HS-5 (cell line): ENCODE measurements at places on chromosomes 4 and X.
A peak's percentile ranks its signal among the peaks of the same experiment; 100 is the strongest.

DNA sequence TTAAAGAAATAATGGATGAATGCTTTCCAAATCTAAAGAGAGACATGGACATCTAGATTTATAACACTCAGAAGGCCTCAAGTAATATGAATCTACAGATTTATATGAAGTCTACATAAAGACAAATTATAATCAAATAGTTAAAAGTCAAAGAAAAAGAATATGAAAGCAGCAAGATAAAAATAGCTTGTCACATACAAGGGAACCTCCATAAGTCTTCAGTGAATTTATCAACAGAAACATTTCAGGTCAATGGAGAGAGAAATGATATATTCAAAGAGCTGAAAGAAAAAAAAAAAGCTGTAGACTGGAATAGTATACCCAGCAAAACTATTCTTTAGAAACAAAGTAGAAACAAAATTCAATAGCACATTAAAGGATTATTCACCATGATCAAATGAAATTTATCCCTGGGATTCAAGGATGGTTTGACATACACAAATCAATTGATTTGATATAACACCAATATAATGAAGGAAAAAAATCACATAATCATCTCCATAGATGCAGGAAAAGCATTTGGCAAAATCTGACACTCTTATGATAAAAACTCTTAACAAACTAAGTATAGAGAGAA is 346.6 kb upstream of the PABPC4L start:
- DNase-seq: no peak

DNA sequence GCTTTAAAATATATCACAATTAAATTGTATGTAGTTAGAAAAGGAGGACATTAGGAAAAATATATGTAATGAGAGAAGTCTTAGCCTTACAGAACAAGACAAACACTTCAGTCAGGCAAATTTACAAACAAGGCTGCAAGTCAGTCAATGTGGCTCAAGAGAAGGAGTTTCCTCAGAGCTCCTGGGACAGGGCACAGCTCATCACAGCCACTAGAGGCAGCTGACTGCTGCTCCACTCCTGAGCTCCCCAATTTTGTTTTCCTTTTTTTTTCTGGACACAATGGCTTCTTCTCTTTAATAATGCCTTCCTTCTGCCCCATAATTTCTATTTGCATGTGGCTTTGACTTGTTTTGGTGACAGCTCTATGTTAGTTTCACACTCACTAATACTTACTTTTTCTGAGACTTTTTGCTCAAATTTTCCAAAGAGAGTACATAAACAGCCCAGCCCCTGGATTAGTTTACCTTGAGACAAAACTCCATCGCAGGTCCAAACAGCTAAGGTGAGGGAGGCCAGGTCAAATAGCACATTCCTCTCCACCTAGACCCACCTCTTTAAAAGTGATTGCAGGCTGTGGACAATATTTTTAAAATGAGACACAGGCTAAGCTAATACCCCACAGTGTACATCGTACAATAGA is 850.4 kb upstream of the FRG1 start:
- no peak for DNase-seq

DNA sequence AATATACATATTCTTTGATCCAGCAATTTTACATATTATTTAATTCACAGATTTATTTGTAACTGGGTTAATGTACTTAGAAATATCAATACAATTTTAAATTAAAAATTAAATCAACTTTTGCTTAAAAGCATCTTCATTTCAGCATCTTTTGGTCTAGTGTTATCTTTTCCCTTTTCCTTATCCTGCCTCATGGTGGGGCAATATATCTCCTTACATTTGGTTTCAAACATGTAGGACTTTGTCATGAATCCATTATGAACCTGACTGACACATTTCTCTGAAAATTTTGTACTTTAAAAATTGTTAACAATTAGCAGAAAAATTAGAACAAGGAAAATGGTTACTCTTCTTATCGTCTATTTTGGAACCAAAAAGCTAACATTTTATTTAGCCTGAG is 42.8 kb upstream of the ANK2 start:
- DNase-seq: no peak

DNA sequence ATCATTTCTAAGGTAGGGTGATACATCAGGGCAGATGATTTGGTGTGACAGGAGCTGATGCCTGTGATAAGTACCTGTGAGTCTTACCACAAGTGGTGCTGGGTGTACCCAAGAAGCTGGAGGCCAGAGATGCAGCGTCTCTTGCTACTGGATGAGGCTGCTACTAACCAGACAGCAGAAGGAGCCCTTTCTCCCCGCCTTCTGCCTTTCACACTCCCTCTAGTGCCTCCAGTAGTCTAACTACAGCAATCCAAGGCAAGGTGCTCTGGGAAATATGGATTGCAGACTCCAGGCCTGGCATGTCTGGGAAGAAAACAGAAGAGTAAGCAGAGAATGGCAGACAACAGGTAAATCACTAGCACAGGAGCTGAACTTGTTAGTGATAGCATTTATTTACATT is 470.8 kb downstream of the NKX6-1 start:
- no peak for DNase-seq

GRCh38 chr4:70192895-70193294 is 2.6 kb upstream of the ODAM start:
- DNase-seq: no peak

DNA sequence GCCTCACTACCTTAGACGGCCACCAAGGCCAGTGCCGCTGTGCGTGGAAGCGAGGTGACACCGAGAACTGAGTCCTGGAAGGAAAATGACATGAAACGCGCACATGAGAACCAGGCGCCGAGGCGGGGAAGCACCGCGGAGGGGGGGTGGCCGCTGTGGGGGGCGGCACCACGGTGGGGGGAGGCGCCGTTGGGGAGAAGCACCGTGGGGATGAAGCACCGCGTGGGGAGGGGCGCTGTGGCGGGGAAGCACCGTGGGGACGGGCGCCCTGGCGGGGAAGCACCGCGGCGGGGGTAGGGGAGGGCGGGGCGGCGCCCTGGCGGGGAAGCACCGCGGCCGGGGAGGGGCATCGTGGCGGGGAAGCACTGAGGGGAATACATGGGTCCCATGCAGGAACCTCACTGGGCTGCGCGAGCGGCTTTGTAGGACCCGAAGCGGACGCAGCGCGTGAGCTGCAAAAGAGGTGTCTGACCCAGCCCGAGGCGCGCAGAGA is 28.0 kb downstream of the PPP2R3B start:
- no peak for DNase-seq

DNA sequence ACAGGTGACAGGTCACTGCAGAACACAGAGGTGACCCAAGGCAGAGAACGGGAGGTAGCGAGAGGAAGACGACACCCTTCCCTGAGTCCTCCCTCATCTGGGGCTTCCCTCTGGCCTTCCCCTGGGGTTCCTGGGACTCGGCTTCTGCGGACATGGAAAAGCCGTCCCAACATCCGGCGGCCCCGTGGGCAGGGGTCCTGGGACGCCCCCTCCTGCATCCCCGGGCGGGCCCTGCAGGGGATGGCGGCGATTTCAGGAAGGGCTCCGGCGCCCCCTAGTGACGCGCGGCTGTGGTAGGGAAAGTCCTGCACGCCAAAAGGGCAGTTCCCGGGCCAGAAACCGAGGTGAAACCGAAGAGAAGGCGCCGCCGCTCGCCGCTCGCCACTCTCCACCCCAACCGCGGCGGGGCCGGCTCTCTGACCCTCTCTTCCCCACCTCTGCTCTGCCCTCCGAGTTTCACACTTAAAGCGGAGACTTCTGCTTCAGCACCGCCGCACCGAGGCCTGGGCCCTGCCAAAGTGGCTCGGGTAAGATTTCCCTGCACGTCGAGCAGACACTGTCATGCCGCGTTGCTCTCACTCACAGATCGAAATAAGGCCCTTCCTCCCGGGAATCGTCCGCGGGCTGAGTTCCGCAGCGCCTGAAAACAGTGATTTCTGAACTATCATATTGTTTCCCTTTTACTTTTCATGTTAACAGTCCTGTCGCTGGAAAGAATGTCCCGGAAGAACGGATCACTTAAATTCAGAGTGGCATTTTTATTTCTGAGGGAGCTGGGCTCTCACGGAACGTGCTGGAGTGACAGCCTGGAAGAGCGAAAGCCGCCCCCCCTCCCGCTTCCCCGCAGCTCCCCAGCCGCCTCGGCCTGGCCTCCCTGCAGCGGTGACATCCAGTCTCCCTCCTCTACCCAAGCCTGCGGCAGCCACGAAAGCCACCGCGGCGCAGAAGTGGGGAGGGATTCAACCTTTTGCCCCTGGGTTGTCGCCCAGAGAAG is 110.6 kb downstream of the DCTD start:
- peak; percentile 19 for DNase-seq

DNA sequence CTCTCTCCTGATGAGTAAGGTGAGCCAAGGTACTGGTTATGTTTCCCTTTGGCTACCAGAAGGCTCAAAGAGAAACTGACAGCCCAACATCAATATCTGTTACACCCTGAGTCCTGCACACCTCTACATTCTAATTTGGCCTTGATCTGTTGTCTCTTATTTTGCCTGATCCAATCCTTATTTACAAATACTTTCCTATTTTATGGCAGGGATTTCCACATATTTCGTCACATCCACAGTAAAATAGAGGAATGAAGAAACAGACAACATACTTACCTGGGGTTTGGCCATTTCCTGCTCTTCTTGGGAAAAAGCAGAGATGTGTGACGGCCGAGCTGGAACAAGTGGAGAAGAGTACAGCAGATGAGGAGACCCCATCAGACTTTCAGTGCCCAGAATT is 1.5 kb downstream of the ZNF182 start:
- no peak for DNase-seq

- DNase-seq: no peak
Observed at GRCh38 chr4:19999775-20000414, 251.8 kb upstream of the SLIT2 start.

- no peak for DNase-seq
Observed at GRCh38 chr4:77956917-77957316, 94.3 kb downstream of the MRPL1 start.

DNA sequence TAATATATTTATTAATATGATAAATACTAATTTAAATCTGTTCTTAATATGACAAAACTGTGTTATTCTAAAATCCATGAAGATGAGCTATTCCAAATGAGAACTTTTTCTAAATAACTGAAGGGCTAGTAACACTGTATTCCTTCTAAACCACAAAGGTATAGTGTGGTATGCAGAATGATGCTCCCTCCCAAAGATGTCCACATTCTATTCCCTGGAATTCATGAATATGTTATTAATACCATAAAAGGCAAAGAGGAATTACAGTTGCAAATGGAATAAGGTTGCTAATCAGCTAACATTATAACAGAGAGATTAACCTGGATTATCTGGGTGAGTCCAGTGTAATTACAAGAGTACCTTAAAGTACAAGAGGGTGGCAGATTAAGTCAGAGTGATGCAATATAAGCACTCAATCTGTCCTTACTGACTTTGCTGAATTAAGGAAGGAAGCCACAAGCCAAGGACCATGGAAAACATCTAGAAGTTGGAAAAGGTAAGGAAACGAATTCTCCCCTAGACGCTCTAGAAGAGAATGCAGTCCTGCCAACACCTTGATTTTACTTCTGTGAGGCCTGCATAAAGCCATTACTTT is 20.7 kb upstream of the MAB21L2 start:
- DNase-seq: no peak

GRCh38 chrX:9372866-9373265 is 92.0 kb upstream of the TBL1X start:
- no peak for DNase-seq

DNA sequence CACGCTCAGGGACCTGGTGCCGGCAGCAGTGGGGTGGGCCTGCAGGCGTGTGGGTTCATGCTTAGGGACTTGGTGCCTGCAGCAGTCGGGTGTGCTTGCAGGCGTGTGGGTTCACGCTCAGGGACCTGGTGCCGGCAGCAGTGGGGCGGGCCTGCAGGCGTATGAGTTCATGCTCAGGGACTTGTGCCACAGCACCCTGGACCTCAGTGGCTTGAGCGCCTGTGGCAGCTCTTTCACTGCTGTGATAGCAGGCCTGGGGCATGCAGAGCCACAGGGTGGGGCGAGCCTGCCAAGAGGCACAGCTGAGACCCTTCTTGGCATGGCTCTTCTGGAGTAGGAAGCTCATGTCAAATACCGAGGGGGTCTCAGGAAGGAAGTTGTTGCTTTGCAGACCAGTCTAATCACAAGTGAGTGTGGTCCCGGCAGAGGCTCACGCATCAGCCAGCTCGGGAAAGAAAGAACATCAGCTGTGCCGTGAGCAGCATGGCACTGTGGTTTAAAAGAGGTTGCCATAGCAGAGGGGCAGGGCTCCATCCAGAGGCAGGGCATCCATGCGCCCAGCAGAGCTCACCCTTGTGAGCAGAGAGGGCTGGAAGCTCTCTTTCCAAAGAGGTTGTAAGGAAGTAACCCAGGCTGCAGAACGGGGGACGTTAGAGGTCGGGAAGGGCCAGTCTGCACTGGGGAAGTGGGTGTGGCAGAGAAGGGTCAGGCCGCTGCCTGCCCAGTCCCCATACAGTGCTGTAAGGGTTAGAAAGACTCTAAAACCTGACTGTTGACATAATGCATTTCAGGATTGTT is 21.1 kb downstream of the PIGG start:
- DNase-seq: no peak

DNA sequence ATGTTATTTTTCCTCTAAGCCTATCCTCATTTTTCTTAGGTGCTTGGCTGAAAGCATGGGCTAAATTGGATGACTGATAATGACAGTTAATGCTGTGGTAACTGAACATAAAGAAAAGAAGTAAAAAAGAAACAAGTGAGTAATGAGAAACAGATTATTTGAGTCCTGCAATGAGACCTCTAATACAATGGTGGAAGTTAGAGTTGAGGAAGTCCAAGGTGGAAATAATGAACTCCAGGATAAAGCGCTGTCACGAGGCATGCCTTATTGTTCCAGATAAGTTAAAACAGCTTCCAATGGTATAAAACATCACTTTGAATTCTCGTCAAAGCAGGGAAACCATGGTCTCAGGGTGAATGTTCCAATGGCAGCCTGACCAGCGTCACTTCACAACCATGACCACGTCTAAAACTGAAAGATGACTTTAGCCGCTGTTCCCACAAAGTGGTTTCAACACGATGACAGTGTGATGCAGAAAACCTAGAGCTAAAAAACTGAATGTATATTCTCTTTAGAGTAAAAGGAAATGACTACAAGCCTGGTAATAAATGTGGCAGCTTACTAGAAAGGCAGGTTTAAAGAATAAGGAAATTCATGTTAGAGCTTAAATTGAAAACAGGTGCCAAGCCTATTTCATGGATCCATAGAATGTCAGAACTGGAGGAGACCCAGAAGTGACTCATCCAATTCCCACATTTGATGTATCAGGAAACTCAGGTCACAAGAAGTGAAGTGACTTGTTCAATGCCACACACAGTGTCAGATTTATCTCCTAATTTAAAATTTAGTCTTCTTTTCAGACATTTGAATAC is 202.6 kb upstream of the GYPA start:
- DNase-seq: peak; percentile 45

DNA sequence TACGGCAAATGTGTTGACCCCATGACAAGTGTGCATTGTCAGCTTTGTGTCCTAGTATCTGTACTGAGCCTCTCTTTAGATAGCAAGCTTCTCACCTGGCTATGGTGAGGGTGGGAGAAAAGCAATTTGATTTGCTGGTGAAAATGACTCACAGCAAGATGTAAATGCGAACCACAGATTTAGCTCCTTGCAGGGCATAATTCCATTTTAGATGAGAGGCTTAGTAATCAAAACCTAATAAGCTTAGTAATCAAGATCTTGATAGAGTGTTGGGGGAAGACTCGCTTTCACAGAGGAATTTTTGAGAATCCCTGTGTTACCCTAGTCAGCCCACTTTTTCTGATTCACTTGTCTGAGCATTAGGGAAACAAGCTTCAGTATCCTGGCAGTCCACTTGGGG is 7.7 kb upstream of the OCIAD2 start:
- DNase-seq: no peak

GRCh38 chrX:124619710-124620109 is 273.3 kb downstream of the SH2D1A start:
- no peak for DNase-seq

GRCh38 chr4:83115656-83116285 is 1.2 kb upstream of the PLAC8 start:
- DNase-seq: no peak

GRCh38 chrX:22534643-22535042 is 261.9 kb downstream of the CBLL2 start:
- DNase-seq: peak; percentile 26
